Neural crest cell (in vitro differentiated cells): ENCODE measurements at places on chromosomes 5 and 9.

DNA sequence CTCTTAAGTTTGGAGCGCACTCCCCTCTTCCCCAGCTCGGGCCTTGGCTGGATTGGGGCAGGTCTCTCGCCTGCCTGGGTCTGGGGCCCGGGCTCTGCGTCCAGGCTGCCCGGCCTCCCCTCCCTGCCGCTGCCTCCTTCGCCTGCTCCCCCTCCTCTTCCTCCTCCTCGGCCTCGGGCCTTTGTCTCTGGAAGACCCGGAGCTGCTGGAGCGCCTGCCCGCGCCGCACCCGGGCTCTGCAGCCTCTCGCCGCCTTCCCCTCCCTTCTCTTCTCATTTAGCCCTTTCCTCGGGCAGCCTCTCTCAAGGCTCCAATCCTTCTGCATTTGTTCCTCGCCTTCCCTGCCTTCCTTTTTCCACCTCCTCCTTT is 218.5 kb downstream of the C9orf50 start:
- peak; percentile 54 for DNase-seq

- no peak for DNase-seq
These were observed 616.1 kb downstream of the DTWD2 start for GRCh38 chr5:118371973-118372831.

- no peak for DNase-seq
These were observed 499.0 kb downstream of the EBF1 start for GRCh38 chr5:158600679-158601078.

DNA sequence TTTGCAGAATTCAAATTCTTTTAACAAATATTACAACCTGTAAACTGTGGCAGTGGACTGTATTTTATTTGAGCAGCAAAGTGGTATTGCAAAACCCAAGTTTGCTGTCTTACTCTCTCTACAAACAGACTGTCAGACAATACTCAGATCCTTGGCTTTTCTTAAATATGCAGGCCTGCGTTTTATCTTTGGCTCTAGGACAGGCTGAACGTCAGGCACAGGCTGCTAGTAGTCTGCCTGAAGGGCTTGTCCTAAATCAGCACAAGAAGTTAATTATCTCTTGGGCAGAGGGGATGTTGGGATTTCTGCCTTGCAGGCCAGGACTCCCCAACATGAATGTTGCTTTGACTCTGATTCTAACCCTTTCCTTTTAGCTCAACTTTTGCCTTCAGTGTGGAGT is 147.5 kb downstream of the SLIT3 start:
- DNase-seq, result no peak

GRCh38 chr9:14314929-14315874 is 1.3 kb upstream of the NFIB start:
- peak; percentile 46 for DNase-seq

DNA sequence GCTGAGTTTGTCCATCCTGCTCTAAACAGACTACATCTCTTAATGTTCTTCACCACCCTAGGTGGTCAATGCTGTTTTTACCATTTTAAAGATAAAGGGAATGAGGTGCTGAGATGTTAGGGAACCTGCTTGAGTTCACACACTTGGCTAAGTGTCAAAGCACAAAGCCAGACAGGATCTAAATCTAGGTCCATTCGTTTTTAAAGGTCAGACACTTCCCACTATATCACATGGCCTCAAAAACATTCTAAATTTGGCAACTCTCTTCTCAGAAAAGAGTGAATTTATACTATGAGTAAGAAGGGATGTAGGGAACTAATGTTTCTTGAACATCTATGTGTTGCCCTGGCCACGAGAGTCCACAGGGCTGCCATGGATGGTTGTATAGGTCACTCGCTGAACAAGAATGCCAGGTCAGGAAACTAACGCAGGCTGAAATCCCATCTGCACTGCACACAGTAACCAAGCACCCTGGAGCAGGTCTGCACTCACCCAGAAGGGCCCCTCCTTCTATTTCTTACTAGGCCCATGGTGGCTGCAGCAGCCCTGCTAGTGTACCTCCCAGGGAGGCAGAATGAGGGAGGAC is 213.0 kb downstream of the SPOCK1 start:
- no peak for DNase-seq

DNA sequence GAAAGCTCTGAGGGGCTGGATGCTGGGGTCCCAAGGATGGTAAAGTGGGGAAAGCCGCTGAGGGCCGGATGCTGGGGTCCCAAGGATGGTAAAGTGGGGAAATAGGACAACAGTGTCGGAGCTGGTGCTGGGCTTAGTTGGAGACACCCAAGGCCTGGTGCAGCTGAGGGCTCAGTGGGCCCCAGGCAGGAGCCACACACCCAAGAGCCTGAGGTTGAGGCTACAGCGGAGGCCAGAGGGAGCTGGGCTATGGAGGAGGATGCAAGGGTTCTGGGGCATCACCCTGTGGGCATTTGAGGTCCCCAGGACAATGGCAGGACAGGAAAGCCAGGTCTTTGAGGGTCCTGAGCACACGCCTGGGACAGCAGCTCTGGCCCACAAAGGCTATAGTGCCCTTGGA is 19.1 kb upstream of the SLC9A3 start:
- no peak for DNase-seq

- peak; percentile 70 for DNase-seq
These were observed 31.1 kb upstream of the ADAMTSL1 start for GRCh38 chr9:18442629-18443491.

DNA sequence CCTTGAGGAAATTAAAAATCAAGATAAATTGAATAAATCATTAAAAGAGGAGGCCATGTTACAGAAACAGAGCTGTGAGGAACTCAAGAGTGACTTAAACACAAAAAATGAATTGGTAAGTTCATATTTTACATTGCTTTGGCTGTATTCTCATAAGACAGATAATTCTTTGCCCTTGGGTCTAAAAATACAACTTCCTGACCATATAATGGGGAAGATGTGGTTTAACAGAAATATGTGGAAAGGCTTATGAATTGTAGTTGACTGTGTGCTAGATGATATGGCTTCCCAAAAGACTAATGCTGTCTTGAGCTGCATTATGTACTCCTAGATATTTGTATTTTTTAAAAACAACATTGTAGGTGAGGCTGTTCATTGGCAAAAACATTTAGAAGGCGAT is 33.1 kb downstream of the CNTRL start:
- no peak for DNase-seq

DNA sequence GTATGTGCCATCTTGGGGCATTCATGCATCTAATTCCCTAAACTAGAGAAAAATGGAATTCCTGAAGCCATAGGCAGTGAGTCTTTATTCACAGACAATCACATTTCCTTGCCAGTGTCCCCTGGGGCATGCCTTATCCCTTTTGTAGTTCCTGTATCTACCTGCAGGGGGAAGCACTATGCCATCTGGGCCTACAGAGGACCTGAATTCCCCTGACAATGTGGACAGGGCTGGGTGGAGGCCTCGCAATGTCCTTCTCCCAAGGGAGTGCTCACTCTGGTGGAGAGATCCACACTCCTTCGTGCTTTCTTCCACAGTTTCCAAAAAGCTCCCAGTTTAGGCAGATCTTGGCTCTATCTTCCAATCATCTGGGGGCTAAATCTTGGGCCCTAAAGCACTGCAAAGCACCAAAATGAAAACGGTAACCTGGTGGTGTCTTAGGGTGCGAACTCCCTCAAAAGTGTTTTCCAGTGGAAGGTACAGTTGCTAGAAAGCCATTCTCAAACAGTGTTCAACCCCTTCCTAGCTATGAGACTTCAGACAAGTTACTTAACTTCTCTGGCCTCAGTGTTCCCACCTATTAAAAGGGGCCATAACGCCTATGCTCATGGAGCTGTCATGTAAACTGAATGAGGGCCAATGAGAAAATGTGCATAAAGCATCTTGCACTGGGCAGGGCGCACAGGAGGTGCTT is 17.5 kb downstream of the WHRN start:
- peak; percentile 71 for DNase-seq

- DNase-seq, result peak; percentile 14
These were observed 892 bp downstream of the SMIM32 start for GRCh38 chr5:136192015-136192525.

DNA sequence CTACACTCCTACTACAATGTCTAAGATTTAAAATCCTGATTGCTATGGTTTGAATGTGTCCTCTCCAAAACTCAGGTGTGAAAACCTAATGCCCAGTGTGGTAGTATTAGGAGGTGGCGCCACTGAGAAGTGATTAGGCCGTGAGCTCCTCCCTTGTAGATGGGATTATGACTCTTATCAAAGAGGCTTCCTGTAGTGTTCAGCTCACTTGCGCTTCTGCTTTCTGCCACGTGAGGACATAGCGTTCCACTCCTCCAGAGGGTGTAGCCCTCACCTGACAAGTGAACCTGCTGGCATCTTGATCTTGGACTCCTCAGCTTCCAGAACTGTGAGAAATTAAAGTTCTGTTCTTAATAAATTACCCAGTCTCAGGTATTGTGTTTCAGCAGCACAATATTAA is 33.0 kb upstream of the WHRN start:
- no peak for DNase-seq

- DNase-seq, result no peak
These were observed 40.1 kb downstream of the MLLT3 start for GRCh38 chr9:20582150-20582549.

DNA sequence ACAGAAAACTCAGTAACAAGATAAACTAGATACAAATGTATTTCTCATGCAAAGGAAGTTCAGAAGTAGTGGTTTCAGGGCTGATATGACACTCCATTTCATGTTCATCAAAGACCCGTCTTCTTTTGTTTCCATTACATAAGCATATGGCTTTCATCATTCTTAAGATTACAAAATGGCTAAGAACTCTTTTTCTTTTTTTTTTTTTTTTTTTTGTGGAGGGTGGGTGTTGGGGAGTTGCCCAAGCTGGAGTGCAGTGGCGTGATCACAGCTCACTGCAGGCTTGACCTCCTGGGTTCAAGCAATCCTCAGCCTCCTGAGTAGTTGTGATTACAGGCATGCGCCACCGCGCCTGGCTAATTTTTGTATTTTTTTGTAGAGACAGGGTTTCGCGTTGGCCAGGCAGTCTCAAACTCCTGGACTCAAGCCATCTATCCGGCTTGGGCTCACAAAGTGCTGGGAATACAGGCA is 22.0 kb upstream of the PTBP3 start:
- DNase-seq, result no peak

- DNase-seq, result no peak
These were observed 253.3 kb downstream of the DMAC1 start for GRCh38 chr9:7546261-7546660.

DNA sequence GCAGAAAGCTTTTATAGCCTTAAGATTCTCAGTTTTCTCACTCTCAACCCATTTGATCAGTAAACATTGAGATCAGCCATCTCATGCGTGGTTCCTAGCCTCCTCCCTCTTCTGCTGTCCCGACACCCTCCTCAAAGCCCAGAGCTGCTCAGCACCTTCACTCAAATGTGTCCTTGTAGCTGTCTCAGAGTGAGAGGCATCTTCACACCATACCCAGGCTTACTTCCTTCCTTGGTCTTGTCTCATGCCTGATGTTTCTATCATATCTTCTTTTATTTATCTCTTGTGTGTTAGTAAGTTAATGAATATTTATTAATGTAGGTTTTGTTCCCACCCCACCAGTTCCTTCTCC is 72.4 kb upstream of the SNX2 start:
- DNase-seq, result no peak

DNA sequence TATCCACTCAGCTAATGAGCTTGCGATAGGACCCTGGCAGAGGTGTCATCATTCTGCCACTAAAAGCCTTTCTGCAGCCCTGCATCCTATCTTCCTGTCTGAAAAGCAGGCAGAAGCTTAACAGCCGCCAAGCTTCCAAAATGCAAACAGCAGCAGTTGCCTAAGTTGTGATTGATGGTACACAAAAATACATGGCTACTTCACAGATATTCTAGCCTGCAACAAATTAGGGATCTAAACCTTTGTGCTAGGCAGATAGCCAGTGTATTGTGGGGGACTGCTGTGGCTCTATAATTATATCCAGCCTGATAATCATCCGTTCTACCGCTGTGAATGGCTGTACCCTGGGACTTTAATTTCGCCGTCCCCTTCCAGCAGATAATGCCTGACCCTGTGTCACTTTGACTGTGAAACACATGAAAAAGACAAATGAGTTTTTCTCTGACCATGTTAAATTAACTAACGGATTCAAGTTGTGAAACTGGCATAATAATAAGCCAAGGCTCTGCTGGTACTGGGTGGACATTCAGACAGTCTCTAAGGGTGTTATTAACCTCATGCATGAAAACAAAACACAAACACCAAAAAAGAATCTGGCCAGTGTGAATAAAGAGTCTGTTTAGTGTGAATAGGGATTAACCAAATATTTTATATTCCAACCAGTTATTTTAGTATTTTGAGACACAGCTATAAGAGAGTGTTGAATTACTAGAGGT is 45.9 kb downstream of the SEMA6A start:
- DNase-seq, result no peak

DNA sequence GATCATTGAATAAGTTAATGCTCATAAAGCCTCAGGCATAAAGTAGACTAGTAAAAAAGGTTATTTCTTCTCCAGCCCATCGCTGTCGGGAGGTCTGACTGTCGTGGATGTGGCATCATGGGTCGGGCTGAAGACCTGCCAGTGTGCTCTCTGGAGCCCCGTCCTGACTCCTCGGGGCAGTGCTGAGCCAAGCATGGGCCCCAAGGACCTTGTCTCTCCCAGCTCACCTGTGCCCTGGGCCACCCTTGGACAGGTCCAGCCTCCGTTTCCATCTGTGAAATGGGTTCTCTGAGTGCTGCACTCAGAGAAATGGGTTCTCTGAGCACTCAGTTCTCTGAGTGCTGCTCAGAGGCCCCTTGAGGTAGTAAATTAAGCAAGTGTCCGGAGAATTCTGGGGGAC is 269.0 kb downstream of the GADD45G start:
- DNase-seq, result no peak

- DNase-seq, result no peak
These were observed 91.9 kb upstream of the ITGA2 start for GRCh38 chr5:52897238-52897614.

DNA sequence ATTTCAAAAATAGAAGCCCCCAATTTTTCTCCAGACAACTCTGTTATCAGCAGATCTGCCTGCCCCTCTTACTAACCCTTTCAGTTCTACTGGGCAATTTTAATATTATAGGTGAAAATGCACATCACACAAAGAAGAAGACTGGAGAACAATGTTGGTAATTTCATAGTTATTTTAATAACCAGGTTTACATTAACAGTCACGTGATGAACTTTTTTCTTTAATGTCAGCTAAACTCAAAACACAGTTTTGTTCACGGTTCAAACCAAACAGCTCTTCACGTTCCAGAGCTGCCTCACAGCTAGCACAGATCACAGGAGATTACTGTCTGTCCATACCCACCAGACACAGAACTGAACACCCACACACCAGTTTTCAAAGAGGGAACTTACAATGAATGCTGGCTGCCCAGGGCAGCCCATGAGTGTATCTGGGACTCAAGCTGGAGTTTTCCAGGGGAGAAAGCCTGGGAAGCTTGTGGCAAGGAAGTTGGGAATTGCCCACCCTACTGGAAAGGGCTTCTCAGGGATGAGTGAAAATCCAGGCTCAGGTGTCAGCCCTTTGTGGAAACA is 119.1 kb downstream of the DPYSL3 start:
- DNase-seq, result no peak

DNA sequence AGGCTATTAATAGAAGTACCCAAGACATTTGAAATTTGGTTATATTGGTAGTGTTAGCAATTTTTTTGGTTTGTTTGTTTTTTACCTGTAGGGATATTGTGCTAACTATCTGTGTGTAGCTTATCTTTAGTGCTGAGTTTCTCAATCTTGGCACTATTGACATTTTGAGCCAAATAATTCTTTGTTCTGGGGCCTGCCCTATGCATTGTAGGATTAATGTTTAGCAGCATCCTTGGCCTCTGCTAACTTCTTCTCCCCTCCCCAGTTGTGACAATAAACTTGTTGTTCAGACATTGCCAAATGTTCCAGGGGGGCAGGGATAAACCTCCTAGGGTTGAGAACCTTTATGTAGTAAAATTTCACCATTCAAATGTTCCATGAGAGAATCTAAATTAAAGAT is 4.0 kb downstream of the FBXO4 start:
- no peak for DNase-seq
